ENCODE measurements at places on chromosomes 2 and 18. TPM values are rescaled to one million over a fixed set of nuclear protein-coding genes. Genes with fewer than 3 reads are reported as not detected.

DNA sequence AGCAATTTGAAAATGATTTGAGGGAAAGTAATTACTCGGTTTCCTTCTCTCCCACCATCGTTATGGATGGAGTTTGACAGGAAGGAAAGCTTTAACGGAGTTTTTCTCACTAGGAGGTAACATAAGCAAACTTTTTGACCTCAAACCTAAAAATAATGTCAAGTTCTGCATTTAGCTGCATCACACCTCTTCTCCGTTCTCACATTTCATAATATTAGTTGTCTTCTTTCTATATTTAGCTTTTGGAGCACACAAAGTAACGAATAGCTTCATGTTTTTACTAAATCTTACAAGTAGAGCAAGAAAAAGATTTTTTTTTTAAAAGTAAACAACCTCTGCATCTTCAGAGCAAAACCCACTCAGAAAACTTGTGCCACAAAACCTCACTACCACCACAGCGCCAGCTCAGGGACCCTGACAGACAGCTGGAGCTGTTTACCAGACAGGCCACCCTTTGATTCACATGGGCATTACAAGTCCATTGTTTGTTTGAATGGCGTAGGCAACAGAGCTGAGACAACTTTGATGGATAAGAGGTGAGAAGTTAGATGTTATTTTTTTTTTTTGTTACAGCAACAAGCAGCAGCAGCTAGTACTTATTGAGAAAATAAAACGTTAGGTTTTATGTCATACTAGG is 21.9 kb upstream of the ICOS start:
- DNase-seq, result no peak

NEUROD1 gene
- polyA plus RNA-seq, result not detected

DNA sequence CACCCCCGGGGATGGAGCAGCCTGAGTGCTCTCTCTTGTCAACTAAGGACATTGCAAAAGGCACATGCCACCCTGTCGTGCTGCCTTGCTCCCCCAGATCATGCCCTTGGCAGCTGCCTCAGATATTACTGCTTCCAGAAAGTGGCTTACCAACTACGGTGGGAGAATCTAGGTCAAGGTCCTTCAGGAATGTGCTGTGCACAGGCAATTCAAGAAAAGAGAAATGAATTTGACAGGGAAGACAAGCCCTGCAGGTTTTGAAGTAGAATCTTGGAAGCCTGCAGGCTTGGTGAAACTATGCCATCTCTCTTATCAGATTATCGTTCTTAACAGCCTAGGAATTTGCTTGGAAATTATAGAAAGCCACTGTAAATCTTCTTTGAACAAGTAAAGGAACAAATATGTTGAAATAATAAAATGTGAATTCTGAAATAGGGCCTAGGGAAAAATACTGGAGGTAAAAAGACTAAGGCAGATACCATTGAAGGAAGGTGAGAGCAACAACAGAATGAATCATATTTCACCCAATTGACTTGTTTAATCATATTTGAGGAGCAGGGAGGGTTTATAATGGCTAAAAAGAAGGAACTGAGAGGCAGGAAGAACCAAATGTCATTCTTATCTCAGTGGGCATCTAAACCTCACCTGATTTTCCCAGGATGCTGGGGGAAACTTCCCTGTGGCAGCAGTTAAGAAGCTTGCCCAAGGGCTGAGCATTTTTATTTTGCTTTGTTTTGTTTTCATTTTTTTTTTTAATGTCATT is 94.0 kb upstream of the GLS start:
- DNase-seq, result no peak

SCYGR4 gene
- not detected for polyA plus RNA-seq

GRCh38 chr2:207225773-207226172 is 60.0 kb upstream of the KLF7 start:
- DNase-seq, result no peak

GRCh38 chr2:18645315-18645714 is 55.9 kb upstream of the NT5C1B start:
- no peak for DNase-seq

PRKAG3 gene
- not detected for polyA plus RNA-seq

- no peak for DNase-seq
Observed at GRCh38 chr18:59220784-59221765, 1.1 kb downstream of the GRP start.

DNA sequence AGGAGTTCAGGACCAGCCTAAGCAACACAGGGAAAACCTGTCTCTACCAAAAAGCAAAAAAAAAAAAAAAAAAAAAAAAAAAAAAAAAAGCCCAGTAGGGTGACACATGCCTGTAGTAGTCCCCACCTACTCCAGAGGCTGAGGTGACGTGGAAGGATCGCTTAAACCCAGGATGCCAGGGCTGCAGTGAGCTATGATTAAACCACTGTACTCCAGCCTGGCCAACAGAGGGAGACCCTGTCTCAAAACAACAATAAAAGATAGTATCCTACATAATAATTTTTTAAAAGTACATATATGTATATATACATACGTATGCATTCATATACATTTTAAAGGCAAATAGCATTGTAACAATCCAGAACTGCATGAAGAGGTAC is 51.7 kb downstream of the SOS1 start:
- DNase-seq, result no peak

- DNase-seq, result no peak
Observed at GRCh38 chr18:2060086-2060485, 511.2 kb downstream of the METTL4 start.

GRCh38 chr2:113135317-113135716 is 7.9 kb downstream of the IL1RN start:
- no peak for DNase-seq

DNA sequence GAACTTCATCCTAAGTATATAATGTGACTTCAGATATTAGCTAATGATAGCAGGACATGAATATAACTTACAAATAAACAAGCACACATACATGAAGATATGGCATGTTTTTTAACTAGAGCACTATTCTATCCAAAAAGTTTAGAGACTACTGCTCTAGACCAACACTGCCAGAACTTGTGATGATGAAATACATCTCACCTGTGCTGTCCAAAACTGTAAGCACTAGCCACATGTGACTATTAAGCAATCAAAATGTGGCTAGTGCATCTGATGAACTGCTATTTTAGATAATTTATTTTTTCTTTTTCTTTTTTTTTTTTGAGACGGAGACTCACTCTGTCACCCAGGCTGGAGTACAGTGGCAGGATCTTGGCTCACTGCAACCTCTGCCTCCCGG is 7.1 kb downstream of the AAK1 start:
- no peak for DNase-seq

- DNase-seq, result no peak
Observed at GRCh38 chr2:43059183-43059897, 167.1 kb downstream of the ZFP36L2 start.

DNA sequence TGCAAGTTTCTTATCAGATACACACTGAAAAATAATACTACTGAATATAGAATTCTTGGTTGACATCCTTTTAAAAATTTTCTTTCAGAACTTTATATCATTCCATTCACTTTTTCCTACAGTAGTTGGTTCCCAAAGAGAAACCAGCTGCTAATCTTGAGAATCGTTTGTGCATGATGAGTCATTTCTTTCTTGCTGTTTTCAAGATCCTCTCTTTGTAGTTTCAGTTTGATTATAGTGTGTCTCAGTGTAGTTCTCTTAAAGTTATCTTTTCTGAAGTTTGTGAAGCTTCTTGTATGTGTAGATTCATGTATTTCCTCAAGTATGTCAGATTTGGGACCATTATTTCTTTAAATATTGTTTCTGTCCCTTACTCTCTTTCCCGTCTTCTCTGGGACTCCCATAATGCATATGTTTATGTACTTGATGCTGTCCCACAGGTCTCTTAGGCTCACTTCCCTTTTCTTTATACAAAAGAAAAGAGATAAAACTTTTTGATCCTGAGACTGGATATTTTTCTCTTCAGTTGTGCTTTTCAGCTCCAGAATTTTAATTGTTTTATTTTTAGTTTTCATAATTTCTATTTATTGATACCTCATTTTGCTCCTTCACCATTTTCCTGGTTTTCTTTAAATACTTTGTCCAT is 801.0 kb downstream of the TDRD15 start:
- DNase-seq, result no peak

DNA sequence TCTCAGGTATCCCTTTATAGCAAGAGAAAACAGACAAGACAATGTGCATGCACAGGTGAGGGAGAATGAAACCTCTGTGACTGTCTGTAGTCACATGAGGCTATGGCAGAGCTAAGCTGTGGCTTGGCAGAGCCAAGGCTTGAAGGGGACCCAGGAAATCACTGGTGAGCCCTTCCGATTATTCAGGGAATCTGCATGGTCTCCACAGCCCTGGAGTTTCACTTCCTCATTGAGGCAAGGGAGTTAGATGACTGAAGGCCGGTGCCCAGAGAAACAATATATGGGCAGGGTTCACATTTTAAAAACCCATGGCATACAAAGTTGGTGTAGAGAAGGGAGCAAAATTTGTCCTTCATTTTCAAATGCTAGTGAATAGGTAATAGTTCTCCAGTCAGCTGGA is 144.4 kb upstream of the REV1 start:
- no peak for DNase-seq

ATF2 gene
- polyA plus RNA-seq, result 18.9 TPM

All from A549 (cell line).